ENCODE measurements at places on chromosomes 12 and 14. TPM values are rescaled to one million over a fixed set of nuclear protein-coding genes. Genes with fewer than 3 reads are reported as not detected.

DNA sequence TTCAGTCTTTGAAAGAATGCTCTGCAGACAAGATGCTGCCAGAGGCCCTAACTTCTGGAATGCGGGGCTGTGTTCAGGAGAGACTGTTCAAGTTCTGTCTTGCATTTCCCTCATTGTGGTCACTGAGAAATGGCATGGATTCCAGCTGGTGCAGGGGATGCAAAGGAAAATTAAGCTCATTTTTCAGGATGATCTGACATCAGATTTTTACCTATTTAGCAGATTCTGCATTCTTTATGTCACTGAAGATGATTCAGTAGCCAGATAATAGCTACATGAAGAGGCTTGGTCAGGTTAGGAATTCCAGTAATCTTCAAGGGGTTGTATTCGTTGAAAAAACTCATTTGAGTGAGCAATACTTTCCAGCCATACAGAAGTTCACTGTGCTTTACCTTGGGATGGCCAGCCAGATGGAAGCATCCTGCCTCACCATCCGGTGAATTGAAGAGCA lies 16.1 kb upstream of the MFAP5 start:
- no peak for DNase-seq

DNA sequence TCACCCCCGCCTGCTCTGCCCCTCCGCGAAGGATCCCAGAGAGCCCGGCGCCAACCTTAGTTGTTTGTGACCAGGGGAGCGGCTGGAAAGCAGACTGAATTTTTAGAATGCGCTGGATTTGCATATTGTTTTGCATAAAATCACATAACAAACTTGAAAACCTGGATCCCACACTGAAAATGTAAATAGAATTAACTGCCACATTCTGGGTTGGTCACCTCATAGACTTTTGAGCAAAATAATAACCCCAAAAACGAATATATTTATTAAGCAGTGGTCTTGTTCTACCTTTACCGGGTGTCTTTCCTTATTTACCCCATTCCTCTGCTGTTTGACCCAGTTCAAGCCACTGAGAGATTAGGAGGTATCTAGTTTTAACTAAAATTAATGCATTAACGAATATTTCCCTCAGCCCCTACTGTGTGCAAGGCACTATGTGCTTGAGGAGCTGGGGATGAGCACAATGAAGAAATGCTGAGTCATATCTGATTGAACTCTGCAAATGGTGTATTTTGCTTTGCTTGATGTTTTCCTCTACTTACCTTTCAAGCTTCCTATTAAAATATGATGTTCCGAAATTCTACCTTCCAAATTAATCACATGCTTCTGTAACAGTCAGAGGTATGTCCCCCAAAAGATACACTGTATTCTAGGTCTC lies 438 bp upstream of the EGLN3 start:
- DNase-seq, result no peak

BMAL2 gene
- total RNA-seq, result 21.5 TPM

- no peak for DNase-seq
Measured at GRCh38 chr14:53871011-53871410, 85.6 kb downstream of the BMP4 start.

KLRB1 gene
- not detected for total RNA-seq

CCDC175 gene
- total RNA-seq, result not detected

DNA sequence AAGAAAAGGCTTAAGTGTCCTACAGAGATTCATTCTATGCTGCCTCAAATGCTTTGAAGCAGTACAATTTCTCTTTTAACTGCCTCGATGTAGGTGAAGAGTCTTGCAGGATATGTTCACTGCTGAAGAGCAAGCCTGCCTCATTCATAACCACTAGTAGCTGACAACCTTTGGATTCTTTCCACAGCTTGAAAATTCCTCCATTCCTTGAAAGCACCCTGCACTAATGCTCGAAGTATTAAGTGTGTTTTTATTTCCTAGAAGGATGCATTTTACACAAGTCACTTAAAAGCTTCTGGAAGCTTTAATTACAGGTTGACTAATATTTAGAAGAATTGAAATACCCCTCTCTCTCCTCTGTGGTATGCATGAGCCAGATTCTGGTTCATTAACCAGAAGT lies 429.4 kb downstream of the DIO2 start:
- DNase-seq, result no peak

PLCZ1 gene
- total RNA-seq, result not detected

DNA sequence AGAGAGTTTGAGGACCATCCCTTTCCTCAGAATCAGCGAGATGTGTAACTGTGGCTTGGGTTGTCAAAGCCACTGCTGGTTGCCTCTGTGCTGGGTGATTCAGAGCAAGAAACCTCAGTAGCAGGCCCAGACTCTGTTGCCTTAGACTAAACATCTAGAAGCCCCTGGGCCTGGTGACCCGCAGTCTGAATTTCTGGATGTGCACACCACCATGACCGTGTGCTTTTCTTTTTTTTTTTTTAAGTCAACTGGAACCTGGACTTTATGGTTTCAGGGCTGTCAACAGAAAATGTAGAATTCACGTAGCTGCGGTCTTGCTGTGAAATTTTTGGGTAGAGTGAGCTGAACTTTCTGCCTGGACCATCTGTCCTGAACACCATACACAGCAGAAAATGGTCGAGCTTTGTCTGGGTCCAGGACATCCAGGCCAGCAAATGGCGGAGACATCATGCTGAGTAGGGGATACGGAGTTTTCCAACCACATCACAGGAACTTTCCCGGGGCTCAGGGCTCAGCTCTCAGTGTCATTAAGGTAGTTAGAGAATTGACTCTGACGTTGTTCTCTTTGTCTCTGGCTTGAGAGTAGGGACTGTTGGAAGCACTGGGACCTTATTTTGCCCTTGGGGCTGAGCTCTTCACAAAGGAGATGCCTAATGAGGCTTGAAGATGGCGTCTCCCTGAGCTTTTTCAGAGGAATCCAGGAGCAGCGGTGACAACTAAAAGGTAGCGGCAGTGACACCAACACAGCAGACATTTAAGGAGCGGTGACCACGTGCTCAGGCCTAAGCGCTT lies 23.0 kb upstream of the BATF start:
- DNase-seq, result no peak

DNA sequence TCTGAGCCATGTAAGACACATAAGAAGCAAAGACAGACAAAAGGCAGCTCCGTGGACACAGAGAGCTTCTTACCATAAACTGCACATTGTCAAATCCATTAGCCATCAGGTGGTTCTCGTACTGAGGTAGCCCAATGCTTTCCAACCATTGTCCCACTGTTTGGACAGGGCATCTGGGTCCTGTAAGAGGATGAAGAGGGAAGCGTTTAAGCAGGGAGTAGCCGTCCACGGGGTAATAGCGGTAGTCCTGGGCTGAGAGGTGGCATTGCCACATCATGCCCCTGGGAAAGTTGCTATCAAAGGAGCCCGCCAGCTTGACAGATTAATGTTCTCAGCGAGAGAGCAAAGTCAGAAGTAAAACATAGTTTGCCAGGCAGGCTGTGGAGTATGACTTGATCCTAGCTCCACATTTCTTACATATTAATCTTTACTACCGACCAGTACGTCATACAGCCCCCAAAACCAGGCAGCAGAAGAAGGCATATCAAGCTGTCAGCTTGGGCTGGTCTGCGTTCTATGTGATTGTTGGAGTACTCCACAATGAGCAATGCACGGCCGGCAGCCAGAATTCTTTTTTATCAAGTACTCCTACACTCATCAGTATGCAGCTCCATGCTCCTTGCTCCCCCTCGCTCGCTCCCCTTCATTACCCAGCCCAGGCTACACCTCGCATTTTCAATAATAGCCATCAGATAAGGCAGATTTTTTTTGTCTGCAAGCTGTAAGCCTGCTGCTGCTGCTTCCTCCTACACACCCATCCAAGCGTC lies 493.2 kb upstream of the GARIN6 start:
- no peak for DNase-seq

GRCh38 chr12:75979181-75979580 lies 52.4 kb downstream of the PHLDA1 start:
- DNase-seq, result no peak

- DNase-seq, result no peak
Measured at GRCh38 chr12:554001-554285, 94.2 kb downstream of the B4GALNT3 start.

GRCh38 chr12:91381309-91381804 lies 198.7 kb upstream of the DCN start:
- no peak for DNase-seq

MMP17 gene
- total RNA-seq, result 14.3 TPM

DNA sequence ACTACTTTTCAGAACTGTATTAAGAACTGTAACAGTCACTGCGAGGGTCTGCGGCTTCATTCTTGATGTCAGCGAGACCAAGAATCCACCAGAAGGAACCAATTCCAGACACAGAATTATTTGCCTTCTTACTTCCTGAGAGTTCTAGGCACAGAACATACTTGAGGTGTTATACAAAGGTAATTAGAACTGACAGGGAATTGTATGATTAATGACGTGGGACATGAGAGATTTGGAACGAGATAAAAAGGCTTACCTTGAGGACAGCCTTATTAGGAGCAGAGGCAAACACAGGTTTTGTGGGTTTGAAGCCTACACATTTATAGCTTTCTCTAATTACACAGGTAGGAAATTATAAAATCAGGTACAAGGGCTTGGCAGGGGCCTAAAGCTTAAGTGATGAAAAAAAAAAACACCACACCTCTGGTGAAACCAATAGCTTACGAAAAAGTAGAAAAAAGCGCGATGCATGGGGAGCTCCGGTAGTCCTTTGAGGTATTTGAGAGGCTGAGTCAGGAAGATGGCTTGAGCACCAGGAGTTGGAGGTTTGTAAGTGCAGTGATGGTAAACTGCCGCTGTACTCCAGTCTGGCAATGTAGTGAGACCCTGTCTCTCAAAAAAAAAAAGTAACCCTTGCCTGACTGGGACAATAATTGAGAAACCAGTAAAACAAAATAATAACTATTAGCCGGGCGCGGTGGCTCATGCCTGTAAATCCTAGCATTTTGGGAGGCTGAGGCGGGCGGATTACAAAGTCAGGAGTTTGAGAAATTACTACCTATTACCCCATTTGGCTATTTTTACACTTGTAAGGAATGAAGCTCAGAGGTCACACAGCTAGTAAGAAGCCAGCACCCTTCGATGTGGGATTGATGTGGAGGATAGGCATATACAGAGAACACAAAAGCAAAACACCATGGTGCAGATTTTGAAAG lies 795 bp upstream of the ACOT2 start:
- no peak for DNase-seq

DNA sequence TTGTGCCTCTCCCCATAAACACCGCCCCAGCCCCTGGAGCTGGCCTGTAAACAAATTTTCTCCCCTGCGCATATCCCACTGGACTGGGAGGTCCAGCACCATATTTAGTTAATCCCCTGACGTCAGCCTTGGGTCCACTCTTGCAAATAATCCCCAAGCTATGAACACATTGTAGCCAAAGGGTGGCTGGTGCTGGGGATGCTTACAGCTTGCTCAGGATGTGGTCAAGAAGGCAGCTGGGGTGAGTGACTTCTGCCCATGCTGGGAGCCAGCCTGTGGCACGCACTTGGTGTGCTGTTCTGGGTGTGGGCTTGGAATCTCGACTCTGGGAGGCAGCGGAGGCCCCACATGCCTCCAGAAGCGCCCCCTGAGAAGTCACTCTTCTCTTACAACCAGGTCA lies 32.1 kb downstream of the CMKLR1 start:
- DNase-seq, result no peak

FAM181A gene
- total RNA-seq, result not detected

- DNase-seq, result no peak
Measured at GRCh38 chr12:95134085-95134484, 60.7 kb upstream of the NR2C1 start.

- no peak for DNase-seq
Measured at GRCh38 chr14:35292770-35293561, 784 bp downstream of the PSMA6 start.

GRCh38 chr14:35222872-35223466 lies 69.2 kb upstream of the PSMA6 start:
- no peak for DNase-seq

TAS2R19 gene
- total RNA-seq, result 1.6 TPM

GRCh38 chr14:79483477-79484388 lies 727.6 kb downstream of the DIO2 start:
- no peak for DNase-seq

GRCh38 chr14:37673439-37673838 lies 78.0 kb downstream of the TTC6 start:
- no peak for DNase-seq

- no peak for DNase-seq
Measured at GRCh38 chr14:99035268-99035667, 236.7 kb downstream of the BCL11B start.

METTL25 gene
- total RNA-seq, result 4.4 TPM

DNA sequence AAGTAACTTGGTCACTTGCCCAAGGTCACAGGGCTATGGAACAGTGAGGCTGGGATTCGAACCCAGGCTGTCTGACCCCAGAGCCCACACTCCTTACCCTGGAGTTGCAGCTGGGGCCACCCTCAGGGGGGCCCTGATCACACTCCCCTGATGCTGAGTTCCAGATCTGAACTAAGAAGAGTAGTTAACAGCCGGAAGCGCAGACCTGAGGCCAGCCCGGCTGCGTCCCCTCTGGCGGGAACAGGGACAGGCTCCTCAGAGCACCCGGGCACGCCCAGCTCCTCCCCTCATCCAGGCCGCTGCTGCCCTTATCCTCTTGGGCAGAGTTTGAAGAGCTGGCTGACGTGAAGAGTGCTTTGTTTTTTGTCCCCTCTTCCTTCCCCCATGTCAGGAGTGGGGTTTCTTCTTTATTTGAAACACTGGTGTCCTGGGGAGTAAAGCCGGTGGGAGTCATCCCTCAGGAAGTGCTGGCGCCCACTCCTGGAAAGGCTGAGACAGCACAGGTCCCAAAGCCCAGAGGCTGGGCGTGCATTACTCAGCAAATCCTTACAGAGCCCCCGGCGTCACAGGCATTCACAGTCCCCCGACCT lies 8.7 kb downstream of the PHB2 start:
- DNase-seq, result peak; percentile 73

ERBB3 gene
- total RNA-seq, result 39.7 TPM

- no peak for DNase-seq
Measured at GRCh38 chr12:105843986-105844760, 294.6 kb downstream of the NUAK1 start.

CLEC4D gene
- not detected for total RNA-seq

- DNase-seq, result no peak
Measured at GRCh38 chr14:95555053-95555452, 20.2 kb downstream of the GLRX5 start.

CPNE6 gene
- total RNA-seq, result not detected

- DNase-seq, result no peak
Measured at GRCh38 chr14:55092341-55092740, 36.7 kb upstream of the LGALS3 start.

- DNase-seq, result peak; percentile 34
Measured at GRCh38 chr14:75711796-75712211, 50.8 kb downstream of the TTLL5 start.

MYF5 gene
- total RNA-seq, result not detected

NEUROD4 gene
- total RNA-seq, result not detected

GRCh38 chr12:91178781-91179180 lies 3.8 kb downstream of the DCN start:
- DNase-seq, result no peak

GRCh38 chr12:49028666-49029275 lies 10.2 kb upstream of the PRKAG1 start:
- no peak for DNase-seq

GRCh38 chr12:50533971-50534370 lies 29.2 kb downstream of the DIP2B start:
- no peak for DNase-seq

Data from HCT116 (cell line).